ENCODE measurements at places on chromosomes 2 and 18.
A peak's percentile ranks its signal among the peaks of the same experiment; 100 is the strongest.

DNA sequence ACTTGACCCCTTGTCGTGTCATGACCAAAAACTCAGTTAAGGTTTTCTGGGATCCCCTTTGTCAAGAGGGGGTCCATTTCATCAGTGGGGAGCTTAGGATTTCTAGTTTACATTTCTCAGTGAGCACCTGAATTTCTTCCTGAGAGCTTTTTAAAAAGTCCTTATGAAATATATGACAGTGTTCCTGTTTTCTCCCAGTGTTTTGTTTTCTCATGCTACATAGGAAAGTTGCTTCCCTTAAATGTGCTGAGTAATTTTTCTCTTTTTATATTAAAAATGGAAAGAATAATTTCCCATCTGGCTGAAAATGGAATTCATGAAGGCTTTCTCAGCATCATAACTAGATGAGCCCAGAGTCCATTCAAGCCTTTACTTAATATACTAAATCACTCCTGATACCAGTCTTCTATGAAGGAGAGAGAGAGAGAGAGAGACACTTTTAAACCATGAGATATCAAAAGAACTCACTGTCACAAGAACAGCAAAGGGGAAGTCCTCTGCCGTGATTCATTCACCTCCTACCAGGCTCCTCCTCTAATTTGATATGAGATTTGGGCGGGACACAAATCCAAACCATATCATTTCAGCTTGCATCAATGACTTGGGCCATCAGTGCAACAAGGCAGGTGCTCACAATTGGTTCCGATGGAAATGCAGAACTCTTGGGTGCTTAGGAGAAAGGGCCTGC, 61.1 kb downstream of the XRCC5 start:
- no peak for DNase-seq

- DNase-seq, result no peak
Measured at GRCh38 chr18:58865033-58865590, 435 bp downstream of the ZNF532 start.

DNA sequence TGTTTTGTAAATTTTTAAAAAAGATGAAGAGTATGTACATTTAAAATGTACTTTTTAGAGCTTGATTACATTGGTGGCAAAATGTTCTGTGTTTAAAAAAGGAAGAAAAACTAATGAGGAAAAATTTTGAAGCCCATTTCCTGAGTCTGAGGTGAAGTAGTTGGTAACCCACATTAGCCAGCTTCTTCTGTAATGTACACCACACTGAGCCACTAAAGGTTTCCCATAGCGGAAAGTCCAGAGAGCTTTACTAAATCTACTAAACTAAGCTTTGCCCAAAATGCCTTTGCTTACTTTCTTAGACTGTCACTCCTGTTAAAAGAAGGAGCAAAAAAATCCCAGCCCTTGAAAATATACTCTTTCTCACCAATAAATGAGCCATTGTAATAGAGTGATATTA, 804.8 kb upstream of the ZEB2 start:
- no peak for DNase-seq

- DNase-seq, result no peak
Measured at GRCh38 chr2:159785195-159785594, 12.8 kb downstream of the CD302 start.

- peak; percentile 14 for DNase-seq
Measured at GRCh38 chr2:200905618-200906296, 16.6 kb downstream of the NIF3L1 start.

DNA sequence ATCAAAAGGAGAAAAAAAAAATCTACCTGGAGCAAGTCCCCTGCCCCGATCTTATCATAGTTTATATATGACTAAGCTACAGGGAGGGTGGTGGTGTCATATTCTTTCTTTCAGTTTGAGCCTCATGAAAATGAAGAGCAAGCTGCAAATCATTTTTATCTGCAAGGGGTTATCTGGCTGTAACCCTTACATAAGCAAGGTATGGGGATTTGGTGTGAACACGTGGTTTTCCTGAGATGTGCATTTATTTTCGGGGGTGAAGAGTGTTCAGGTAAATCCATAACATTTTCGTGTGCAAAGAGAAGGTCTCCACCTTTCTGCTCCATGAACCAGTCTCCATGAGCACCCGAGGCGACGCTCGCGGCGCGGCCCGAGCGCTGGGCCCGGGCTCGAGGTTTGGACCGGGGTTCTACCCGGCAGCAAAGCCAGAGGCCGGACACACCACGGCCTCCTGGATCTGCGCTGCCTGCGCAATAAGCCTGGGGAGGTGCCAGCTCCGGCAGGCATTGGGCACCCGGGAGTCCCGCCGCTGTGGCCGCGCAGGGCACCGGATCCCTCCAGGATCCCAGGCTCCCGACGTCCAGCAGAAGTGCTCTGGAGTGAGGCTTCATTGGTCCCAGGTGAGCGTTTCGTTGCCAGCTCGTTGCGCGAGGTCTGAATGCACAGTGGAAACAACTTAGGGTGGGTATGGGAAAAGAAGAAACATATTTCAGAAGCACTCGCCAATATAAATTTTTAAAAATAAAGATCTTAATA, 36.1 kb upstream of the GPD2 start:
- DNase-seq, result peak; percentile 2

- DNase-seq, result no peak
Measured at GRCh38 chr2:61647044-61647443, 108.9 kb upstream of the XPO1 start.

- DNase-seq, result no peak
Measured at GRCh38 chr2:18544171-18544570, 16.3 kb downstream of the RDH14 start.
